AG09309 (cell line): ENCODE measurements at places on chromosomes 3 and 15.

GRCh38 chr3:156675830-156676767 lies 1.7 kb downstream of the TIPARP start:
- DNase-seq = peak; percentile 84

DNA sequence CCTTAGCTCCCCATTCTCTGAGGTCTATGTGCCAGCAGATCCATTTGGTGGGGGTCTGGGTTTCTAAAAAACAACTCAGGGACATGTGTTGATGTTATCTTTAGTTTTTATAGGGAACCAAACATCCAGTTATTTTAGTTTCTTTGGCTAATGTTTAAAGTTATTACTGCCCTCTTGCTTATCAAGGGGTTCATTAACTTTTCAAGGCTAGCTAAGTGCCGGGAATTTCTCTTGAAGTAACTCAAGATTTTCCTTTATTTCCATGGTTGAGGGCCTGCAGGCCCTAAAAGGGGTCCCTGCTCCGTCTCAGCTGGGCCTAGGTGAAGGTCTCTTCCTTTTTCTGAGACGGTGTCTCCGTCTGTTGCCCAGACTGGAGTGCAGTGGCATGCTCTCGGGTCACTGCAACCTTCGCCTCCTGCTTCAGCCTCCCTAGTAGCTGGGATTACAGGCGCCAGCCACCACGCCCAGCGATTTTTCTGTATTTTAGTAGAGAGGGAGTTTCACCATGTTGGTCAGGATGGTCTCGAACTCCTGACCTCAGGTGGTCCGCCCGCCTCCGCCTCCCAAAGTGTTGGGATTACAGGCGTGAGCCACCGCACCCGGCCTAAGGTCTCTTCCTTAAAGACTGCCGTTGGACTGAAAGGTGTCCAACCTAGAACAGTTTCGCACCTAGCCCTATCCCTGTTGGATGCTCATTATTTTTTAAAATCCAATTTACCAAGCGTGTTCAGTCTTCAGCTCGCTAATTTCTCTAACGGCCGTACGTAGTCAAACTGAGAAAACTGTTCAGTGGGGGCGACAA lies 1.3 kb upstream of the OXSR1 start:
- DNase-seq = no peak

- no peak for DNase-seq
Observed at GRCh38 chr3:124441766-124442165, 288.5 kb upstream of the UMPS start.

DNA sequence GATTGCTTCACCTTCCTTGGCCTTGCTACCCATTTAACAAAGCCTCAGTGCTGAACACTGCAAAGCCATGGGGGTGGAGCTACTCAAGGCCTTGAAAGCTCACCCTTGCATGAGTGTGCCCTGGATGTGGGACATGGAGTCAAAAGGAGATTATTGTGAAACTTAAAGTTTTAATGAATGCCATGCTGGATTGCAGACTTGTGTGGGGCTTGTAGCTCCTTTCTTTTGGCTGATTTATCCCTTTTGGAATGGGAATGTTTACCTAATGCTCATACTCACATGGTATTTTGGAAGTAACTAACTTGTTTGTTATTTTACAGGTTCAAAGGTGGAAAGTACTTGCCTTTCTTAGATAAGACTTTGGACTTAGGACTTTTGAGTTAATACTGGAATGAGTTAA lies 538.5 kb upstream of the NECTIN3 start:
- peak; percentile 40 for DNase-seq

DNA sequence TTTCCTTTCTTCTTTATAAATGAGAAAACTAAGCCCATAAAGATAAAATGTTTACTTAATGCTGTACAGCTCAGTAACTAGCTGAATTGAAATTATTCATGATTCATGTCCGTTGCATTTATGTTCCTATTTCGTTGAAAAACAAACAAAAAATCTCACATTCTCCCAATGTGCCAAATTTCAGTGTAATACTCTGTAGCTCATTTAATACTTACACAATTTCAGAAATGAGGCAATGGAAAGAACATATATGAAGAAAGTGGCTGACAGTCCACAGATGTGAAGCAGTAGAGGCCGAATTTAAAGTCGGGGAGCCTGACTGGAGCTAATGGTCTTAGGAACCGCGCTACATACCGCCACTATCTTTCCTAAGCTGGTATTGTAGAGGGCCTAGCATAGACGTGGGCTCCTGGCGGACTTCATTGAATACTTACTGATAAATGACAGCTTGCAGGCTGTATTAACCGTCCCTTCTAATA lies 651 bp downstream of the PLSCR2 start:
- DNase-seq = no peak

DNA sequence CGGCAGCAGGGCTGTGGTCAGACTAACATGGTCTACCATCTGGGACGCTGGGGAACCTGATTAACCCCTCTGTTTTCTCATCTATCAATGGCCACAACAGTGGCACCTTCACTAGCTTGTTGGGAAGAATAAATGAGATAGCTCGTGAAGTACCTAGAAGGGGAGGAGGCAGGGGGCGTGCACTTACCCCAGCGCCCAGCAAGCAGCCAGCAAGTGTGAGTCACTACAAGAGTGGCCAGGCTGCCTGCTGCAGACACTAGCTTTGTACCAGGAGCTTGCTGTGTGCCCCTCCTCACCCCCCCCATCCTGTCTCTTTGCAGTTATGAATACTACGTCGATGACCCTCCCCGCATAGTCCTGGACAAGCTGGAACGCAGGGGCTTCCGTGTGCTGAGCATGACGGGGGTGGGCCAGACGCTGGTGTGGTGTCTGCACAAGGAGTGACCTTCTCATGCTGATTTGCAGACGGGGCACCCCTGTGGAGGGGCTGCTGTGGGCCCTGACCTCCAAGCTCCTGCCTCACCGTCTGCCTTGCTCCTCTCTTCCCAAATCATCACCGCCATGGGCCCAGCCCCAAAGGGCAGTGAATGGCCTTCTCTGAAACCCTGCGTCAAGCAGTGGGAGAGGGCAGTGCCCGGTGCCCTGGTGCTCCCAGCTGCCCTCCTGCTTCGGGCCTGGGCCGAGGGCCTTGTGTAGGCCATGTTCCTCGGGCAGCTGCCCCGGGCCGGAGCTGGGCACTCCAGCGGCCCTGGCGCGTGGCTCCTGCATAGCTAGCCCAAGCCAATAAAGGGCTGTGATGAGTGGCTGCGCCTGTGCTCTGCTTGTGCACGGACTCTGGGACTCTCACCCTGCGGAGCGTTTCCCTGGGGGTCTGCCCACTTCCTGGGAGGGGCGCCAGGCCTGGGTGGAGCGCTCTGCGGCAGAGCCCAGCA lies 2.6 kb upstream of the C15orf62 start:
- no peak for DNase-seq

GRCh38 chr15:41560572-41560874 lies 1.5 kb downstream of the TYRO3 start:
- no peak for DNase-seq

DNA sequence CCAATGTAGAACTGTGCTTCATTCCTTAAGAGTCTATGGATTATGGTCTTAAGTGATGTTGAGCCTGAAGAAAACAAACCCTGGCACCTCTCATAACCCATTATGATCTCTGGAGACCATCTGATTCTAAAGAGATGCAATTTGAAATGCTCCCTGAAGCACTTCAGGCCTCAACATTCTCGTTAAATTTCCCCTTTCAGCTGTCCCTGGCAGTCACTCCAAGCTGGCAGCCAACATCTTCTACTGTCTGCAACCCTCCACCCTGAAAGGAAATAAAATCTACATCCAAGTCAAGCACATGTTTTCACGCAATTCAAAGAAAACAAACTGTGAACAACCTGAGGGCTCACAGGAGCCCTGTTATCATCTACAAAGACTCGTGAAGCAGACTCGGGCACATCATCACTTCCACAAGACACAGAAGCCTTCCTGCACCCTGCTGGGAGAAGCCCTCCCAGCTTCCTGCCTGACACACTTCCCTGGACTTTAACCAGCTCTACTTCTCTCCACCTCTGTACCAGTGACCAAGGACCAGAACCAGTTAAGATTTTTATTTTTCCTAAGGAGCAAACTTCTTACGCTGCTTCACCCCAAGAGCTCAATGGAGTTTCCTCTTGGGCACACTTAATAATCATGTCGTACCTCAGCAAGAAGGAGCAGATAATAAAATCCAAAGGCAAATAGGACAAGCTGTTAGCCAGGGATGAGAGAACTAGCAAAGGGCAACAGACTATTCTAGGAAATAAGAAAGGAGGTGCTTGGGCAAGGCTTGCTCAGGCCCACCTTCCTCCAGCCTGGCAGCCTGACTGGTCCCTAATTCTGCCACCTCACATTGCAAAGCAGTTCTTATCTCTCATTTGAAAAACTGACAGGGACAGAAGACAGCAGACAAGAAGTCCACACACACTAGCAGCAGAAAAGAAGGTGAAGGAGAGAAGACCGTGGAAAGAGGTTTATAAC lies 67.1 kb downstream of the MAGI1 start:
- no peak for DNase-seq

GRCh38 chr15:45637141-45637540 lies 2.3 kb downstream of the SQOR start:
- no peak for DNase-seq

DNA sequence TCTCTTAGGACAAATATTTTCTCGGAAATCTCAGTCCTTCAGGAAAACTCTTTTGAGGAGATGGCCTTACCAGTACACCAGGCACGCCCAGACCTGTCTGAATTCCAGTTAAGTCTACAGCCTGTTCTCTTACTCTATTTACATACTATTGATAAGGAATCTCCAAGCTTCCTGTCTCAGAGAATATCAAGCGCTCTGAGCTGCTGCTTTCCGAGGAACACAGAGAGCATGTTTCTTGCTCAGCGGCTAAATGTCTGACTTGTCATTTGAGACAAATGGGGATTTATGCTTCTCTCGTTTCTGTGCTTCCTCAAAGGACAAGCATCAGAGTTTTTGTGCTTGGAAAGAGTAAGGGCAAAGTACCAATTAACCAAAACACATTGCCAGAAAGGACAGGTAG lies 112.4 kb upstream of the CCDC54 start:
- no peak for DNase-seq

DNA sequence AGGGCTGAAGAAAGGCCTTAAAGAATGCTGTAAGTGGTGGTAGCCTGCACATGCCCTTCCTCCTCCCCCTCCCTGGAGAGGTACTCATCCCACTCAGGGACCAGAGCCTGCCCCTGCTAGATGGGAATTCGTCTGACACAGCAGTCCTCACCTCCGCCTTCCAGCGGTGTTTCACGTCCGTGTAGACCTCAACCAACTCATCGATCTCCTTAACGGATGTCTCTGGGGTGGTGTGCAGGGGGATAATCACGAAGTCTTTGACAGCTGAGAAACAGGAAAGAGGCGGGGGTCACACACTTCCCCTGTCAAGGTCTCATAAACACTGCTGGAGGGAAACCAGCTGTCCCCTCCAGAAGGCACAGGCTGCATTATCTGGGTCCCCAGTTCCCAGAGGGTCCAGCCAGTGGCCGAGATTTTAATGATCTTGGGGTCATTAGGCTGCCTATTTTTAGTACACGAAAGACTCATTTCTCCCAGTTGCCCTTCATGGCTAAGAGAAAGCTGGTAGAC lies 9.9 kb downstream of the DNASE1L3 start:
- no peak for DNase-seq

DNA sequence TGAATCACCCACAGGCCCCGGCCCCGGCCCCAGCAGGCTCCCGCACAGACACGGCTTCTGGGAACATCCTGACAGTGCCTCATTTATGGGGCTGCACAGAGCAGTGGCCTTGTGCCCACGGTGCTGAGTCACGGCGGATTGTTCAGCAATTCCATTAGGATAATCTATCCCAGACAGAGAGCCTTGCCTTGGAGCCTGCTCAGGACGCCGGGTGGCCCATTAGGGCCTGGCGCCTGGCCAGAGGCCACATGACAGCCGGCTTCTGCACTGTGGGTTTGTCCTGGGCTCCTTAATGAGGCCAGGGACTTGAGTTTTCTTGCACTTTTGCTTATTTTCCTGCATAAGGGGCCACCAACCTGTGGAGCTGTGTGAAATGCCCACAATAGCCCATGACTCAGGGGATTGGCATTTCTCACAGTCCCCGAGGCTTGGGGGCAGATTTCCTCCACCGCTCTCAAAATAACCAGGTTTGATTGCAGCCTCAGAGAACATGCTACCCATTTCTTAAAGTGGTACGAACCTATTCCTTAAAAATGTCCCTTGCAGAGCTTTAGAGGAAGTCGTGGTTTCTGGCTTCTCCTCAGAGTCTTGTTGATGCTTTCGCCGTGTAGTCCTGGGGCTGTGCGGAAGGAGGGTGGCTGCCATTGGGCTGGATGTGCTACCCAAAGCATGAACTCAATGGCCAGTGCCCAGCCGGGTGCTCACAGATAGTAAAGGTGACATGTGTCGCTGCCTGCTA lies 19.0 kb downstream of the SYNM start:
- DNase-seq = peak; percentile 93

- peak; percentile 61 for DNase-seq
Observed at GRCh38 chr3:177615015-177615414, 417.7 kb upstream of the TBL1XR1 start.

DNA sequence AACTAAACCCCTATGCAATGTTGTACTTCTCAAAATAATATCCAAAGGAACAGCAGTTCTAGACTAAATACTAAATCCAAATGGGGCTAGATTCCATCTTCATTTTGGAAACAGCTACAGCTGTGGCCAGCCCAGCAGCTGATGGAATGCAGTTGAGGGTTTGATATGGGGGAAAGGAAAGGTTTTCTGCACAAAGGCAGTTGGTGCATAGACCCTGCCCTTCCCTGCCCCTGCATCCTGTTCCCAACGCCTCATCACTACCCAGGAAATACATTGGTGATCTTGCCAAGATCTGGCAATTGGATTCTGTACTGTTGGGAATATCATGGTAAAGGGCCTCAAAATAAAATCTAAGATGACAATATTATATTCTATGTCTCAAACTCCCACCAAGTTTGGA lies 43.9 kb downstream of the DTWD1 start:
- no peak for DNase-seq

DNA sequence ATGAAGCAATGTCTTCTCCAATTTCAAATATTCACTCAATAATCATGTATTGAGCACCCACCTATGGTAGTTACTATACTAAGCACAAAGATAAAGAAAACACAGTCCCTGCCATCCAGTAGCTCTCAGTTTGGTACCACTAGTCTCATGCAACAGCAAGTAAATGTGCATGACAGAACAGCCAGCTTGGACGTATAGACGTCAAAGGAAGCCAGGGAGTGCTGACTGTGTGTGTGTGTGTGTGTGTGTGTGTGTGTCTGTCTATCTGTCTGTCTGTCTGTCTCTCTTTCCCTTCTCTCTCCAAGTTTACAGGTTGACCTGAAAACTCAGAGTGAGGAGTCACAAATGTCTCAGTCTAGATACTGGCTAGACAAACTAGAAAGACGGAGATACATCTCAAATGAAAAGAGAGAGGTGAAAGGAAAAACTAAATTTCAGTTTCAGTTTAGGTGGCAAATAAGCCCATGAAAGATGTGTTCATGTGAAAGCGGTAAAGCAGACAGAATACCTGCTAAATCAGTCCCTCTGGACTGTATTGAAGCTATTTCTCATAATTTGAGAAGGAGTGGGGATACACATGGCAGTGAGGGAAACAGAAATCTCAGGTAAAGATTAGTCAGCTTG lies 141.1 kb upstream of the PTPRG start:
- no peak for DNase-seq

- no peak for DNase-seq
Observed at GRCh38 chr3:146019508-146019907, 141.5 kb downstream of the PLOD2 start.

- DNase-seq = no peak
Observed at GRCh38 chr3:61729038-61729634, 167.8 kb downstream of the PTPRG start.
